ENCODE measurements at places on chromosomes 2 and 18.

DNA sequence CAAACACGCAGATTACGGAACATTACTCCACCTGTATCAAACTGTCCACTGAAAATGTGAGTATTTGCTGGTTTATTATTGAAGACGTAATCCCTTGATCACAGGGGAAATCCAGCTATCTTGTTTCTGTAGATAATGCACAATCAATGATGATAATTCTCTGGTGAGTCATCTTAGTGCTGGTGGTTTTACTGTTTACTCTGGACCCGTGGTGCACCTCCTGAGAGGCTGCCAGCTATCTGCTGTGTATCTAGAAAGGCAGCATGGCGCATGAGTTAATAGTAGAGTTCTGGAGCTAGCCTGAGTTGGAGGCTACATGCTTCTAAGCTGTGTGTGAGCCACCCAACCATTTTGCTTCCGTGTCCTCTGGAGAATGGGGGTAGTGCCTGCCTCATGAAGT is 6.5 kb downstream of the NCAPH start:
- DNase-seq, result peak; percentile 58

DNA sequence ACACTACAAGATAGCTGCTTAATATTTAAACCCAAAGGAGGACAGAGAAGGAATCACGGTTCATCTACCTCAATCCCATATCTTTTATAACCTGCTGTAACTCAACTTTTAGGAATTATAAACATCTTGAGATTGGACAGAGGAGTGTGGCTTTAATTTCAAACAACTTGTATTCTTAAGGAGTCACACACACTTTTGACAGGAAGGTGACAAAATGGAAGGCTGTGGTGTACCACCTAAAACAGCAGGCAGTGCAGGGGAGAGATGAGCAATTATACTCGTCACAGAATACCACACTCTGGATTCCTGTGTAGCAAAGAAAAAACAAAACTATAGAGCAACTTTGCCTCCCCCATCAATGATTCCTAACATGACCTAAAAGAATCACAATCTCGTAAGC is 194.8 kb downstream of the ZEB2 start:
- peak; percentile 86 for DNase-seq

DNA sequence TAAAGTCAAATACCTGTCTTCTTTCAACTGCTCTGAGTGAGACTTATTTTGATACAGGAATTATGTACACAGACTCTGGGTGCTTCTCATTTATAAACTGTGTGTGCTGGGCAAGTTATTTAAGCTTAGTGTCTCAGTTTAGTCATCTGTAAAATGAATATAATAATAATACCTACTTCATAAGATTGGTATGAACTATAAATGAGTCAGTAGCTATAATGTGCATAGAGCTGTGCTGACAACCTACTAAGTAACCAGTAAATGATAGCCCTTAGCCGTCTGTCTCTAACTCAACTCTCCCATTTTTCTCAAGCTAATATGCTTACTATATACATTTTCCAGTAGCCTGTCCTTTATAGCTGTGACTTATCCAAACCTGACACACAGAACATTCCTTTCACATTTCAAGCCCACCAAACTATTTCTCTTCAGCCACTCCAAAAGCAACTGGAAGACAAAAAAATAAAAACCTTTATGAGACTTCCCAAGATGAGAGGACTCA is 319.8 kb downstream of the ETAA1 start:
- DNase-seq, result no peak

GRCh38 chr2:43054367-43054766 is 172.0 kb downstream of the ZFP36L2 start:
- no peak for DNase-seq

GRCh38 chr18:13577781-13578180 is 148.6 kb downstream of the FAM210A start:
- DNase-seq, result no peak

- DNase-seq, result no peak
Observed at GRCh38 chr2:101638181-101638711, 59.3 kb upstream of the MAP4K4 start.

GRCh38 chr2:28161466-28161865 is 231.2 kb upstream of the FOSL2 start:
- no peak for DNase-seq

DNA sequence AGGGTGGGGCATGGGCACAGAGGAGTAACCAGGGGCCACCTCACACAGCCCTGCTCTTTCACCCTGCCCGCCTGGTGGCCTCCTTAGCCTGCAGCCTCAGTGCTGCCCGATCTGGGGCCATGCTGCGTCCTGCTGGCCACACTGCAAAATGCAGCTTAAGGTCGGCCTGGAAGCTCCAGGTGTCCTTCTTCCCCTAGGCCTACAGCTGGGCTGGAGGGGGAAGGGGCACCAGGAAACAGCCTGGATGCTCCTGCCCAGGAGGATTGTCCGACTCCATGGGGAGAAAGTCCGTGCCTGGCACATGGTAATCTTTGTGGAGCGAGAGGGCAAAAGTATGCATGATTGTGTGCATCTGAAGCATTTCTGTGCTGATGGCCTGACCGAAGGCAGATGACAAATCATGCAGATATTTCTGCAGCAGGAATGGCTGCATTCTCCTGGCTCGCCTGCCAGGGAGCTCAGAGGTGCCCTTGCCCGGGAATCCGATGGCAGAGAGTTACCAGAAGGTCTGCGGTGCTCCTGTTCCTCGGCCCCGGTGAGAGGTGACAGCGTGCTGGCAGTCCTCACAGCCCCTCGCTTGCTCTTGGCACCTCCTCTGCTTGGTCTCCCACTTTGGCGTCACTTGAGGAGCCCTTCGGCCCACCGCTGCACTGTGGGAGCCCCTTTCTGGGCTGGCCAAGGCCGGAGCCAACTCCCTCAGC is 12.8 kb upstream of the ALPP start:
- no peak for DNase-seq

- no peak for DNase-seq
Observed at GRCh38 chr18:55416791-55417190, 171.2 kb downstream of the TCF4 start.

DNA sequence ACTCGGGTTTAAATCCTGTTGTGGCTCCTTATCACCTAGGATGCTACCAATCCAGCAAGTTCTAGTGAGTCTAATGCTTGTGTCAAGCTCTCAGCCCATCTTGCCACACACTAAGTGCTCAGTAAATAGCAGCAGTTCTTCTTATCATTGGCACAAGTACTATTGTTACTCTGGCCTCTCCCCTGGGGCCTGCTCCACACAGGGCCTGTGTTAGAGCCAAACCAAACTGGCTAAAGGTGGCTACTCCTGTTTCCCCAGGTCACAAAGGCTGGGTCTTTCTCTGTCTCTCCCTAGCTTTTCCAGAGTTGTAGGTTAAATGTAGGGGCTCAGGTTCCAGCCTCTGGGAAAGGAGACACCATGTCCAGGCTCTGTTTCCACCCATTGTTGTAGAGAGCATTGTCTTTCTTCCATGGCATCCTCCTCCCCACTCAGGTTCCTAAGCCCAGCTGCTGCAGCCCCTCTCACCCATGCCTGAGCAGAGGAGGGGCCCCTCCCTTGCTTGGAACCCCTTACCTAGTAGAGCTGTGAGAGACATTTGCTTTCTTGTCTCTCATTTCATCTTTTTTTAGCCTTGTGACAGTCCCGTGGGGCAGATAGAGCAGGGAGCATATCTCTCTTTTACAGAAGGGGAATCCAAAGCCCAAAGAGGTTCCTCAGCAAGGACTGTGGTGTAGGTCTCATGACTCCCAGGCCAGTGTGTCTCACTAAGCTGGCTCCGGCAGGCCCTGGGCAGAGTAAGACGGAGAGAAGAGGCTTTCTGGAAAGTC is 56.4 kb upstream of the OTOF start:
- DNase-seq, result no peak

DNA sequence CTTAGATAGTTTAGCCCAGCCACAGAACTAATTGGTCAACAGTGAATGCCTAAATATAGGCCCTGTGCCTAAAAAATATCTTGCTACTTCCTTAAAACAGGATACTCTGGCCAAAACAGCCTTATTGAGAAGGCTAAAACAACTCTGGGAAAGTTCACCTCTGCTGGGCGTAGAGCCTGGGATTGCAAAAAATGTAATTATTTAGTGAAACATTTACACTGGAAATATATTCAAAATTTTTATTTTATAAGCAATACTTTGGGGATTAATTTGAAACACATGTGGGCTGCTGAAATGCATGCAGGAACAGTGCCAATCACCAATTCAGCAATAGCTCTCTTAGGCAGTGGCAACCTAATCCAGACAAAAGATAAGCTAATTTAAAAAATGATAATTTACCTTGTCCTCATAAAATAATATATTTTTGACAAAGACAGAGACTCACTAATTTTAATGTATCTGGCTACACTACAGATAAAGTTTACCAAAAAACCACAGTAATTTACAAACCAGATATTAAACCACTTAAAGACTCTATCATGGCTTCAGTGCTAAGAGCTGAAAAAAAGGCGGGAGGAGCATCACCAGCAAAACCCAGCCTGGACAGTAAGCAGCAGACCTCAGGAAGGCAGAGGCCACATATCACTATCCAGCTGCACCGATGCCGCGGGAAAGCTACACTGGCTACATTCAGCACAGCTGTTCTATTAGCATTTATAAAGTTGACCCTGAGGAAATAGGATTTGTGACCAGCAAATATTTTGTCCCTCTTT is 18.5 kb downstream of the TRAK2 start:
- DNase-seq, result no peak

GRCh38 chr18:3584266-3584861 is 134.4 kb downstream of the TGIF1 start:
- no peak for DNase-seq

DNA sequence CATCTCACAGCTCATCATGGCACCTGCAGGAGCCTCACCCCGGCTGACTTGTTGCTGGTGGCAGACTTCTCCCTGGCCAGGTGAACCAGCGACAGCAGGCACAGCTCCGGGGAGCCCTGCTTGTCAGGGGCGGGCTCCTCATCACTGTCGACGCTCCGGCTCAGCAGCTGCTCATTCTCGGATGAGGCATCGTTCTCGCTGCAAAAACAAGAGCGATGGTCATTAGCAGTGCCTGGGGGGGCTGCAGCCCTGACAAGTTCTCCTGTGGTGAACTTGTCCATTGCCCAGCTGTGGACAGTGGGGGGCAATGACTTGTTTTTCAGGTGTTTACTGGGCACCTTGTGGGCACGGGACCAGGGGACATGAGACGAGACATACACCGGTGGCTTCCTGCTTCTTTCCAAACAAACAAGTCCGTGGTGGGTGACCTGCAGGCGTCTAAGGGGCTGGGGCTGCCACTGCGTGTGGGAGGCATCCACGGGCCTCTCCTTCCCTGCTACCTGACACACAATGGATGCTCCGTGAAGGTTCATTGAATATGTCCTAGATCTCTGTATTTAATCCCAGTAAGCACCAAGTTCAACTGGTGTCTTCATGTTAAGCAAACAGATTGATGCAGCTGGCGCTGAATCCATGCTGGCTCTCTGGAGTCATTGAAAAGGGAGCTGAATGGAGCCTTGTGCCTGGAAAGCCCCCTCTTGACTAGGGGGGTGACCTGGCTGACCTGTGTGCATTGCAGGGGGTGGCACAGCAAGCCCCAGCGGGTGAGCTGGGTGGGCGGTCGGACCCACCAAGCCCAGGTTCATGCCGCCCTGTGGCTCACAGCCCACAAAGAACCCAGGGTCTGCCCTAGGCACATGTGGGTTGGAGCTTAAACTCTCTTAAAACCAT is 81.0 kb downstream of the EDAR start:
- no peak for DNase-seq

DNA sequence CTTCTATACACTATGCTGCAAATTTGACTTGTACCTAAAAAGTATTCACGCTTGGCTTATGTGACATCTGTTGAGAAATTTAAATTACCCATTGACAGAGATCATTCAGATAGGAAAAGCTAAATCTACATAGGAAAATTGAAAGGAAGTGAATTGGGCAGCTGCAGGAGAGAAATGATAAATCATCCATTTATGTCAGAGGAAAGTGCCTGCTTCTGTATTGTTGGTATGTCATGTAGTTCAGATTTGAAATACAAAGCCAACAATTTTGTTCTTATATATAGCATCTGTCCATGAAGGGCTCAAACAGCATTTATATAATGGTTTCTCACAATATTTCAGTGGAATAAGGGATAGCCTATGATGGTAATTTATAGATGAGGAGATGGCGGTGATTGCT is 17.6 kb downstream of the LINC00305 start:
- DNase-seq, result no peak

GRCh38 chr18:50172367-50172766 is 22.6 kb downstream of the MYO5B start:
- no peak for DNase-seq

- peak; percentile 66 for DNase-seq
Observed at GRCh38 chr2:168211664-168212163, 35.7 kb downstream of the STK39 start.

DNA sequence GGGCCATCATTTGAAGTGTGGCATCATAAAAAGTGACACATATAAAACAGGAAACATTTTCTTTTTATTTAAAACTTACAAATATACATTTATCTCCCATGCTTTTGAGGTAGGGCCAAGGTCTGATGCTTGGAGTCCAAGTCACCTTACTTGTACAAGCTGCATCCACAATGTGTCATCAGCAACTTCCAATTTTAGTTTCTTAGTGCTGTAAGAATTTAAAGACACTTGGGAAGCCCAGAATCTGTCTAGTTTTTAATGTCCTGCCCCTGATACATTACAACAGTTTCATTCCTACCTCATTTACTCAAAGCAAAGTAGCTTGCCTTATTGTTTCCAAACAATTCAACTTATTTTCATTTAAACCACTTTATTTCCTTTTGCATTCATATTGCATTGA is 297.7 kb downstream of the MTX2 start:
- no peak for DNase-seq

- no peak for DNase-seq
Observed at GRCh38 chr2:68907920-68908253, 36.7 kb upstream of the BMP10 start.

DNA sequence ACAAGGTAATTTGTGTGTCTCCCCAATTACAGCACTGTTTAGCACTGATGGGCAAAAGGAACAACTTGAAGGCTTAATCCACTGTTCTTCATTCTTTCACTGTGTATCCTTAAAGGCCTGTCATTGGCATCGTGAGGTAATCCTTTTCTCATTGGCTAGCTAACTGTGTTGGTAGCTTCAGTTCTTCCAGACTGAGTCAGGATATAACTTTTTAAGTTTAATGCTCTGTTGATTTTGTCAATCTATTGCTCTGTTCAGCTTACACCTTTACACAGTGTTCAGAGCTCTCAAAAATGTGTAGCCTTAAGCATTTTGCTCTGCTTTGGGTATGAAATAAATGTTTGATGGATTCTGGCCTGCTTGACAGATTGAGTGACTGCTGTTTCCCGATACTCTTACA is 148.2 kb downstream of the KIAA1328 start:
- DNase-seq, result no peak

GRCh38 chr2:223365158-223365679 is 236.9 kb downstream of the SCG2 start:
- DNase-seq, result no peak

DNA sequence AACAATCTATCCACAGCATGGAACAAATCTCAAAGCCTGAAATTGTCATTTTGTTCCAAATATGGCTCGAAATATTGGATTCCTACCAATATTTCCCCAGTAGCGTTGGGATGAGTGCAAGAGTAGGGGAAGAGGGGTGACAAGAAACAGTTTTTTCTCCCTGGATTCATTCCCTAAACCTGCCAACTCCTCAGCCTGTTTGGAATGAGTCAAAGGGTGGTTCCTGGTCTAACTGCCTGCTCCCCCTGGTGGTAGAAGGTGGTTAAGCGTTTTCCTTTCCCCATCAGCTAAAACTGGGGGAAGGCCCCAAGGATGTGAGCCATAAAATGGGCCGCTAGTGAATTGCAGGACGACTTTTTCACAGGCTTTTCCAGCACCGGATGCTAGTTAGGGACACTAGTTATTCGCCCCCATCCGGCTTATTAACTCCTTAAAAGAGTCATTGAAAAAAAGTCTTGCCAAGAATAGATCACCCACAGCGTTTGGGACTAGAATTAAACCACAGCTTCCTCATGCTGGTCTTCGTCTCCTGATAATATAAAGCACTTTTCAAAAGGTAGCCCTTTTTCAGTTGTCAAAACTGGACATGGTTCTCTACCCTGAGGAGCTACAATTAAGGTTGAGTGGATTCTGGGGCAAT is 72.5 kb downstream of the DHRS9 start:
- peak; percentile 74 for DNase-seq

Measured in activated CD8-positive, alpha-beta T cell treated with anti-CD3 and anti-CD28 coated beads for 36 hours (primary cell).